CD4-positive, alpha-beta T cell (primary cell): ENCODE measurements at places on chromosomes 12 and 14.

GRCh38 chr14:73745571-73746519 is 31.7 kb upstream of the PNMA1 start:
- H3K4me1 ChIP-seq = peaks cover 95% of the 10 kb centered on the region
- H3K36me3 ChIP-seq = no peaks in the 10 kb centered on the region
- no peaks in the 10 kb centered on the region for H3K27me3 ChIP-seq

DNA sequence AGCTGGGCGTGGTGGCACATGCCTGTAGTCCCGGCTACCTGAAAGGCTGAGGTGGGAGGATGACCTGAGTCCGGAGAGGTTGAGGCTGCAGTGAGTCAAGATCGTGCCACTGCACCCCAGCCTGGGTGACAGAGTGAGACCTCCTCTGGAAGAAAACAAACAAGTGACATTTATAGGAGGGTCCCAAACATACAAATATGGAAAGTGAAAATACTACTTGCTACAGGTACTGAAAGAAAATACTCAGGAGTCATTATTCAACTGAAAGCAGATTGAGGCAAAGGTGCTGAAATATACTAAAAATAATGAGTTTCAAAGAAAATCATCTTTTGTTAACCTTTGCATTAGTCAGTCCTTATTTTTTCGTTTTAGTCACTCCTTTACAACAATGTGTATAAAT is 53.5 kb downstream of the ETV6 start:
- H3K4me1 ChIP-seq = peaks cover 3% of the 10 kb centered on the region
- no peak overlapping the region for H3K27ac ChIP-seq
- no peak overlapping the region for H3K4me3 ChIP-seq
- H3K36me3 ChIP-seq = peaks cover 2% of the 10 kb centered on the region
- DNase-seq = no peak

DNA sequence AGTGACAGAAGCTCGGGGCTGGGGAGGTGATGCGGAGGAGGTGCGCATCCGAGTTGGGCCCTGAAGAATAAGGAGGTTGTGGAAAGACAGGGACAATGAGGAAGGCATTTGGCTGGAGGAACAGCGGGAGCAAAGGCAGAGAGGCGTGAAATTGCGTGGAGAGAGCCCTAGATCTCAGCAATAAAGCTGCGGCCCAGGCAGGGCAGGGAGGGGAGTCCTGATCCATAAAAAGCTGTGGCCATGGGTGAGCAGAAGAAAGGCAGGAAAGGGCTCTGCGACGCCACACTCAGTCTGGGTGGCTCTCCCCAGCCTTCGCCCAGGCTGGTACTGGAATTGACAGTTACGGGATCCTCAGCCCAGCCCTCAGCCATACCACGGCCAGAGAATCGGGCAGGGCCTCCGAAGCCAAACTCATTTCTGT is 2.2 kb downstream of the FIGNL2 start:
- peaks cover 55% of the 10 kb centered on the region for H3K27me3 ChIP-seq
- H3K4me1 ChIP-seq = peaks cover 34% of the 10 kb centered on the region
- H3K4me3 ChIP-seq = no peak overlapping the region
- DNase-seq = no peak
- no peaks in the 10 kb centered on the region for H3K36me3 ChIP-seq
- no peak overlapping the region for H3K27ac ChIP-seq

DNA sequence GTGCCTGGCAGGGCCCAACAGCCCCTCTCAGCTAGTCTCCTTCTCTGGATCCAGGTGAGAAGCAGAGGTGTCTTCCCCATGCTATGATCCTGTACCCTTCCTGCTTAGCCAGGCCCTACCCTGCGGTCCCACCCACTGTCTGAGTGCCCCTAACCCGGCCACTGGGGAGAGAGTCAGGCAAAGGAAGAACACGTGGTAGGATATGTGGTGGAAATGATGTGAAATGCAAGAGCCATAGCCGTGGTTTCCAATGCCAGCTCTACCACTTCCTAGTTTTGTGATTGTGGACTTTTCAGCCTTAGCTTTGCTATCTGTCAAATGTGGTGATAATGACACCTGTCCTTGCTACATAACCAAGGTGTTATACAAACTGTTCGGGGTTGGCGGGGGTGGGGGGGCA is 15.8 kb downstream of the KRT2 start:
- H3K27me3 ChIP-seq = no peaks in the 10 kb centered on the region
- no peak overlapping the region for H3K27ac ChIP-seq
- H3K4me1 ChIP-seq = peaks cover 39% of the 10 kb centered on the region
- no peak for DNase-seq
- no peak overlapping the region for H3K4me3 ChIP-seq
- H3K36me3 ChIP-seq = no peaks in the 10 kb centered on the region

GRCh38 chr14:36346052-36346451 is 25.6 kb upstream of the MBIP start:
- peaks cover 4% of the 10 kb centered on the region for H3K27me3 ChIP-seq
- H3K4me3 ChIP-seq = no peak overlapping the region
- H3K27ac ChIP-seq = no peak overlapping the region

GRCh38 chr12:79422060-79422812 is 268.5 kb downstream of the PAWR start:
- no peaks in the 10 kb centered on the region for H3K4me1 ChIP-seq
- no peak for DNase-seq
- H3K27ac ChIP-seq = no peak overlapping the region
- no peaks in the 10 kb centered on the region for H3K36me3 ChIP-seq
- H3K4me3 ChIP-seq = no peak overlapping the region
- H3K27me3 ChIP-seq = no peaks in the 10 kb centered on the region

DNA sequence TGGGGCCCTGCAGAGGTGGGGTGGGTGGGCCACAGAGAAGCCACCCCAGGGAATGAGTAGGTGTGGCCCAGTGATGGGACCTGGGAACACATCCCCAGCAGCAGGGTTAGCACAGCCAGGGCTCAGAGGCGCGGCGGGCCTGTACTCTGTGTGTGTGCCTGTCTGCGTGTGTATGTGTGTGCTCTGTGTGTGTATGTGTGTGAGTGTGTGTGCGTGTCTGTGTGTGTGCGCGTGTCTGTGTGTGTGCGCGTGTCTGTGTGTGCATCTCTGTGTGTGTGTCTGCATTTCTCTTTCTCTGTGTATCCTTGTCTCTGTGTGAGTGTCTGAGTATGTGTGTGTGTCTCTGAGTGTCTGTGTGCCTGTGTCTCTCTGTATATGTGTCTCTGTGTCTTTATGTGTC is 26.1 kb downstream of the KIF26A start:
- no peak overlapping the region for H3K27ac ChIP-seq
- no peaks in the 10 kb centered on the region for H3K4me1 ChIP-seq
- DNase-seq = no peak
- H3K36me3 ChIP-seq = no peaks in the 10 kb centered on the region
- no peaks in the 10 kb centered on the region for H3K27me3 ChIP-seq

DNA sequence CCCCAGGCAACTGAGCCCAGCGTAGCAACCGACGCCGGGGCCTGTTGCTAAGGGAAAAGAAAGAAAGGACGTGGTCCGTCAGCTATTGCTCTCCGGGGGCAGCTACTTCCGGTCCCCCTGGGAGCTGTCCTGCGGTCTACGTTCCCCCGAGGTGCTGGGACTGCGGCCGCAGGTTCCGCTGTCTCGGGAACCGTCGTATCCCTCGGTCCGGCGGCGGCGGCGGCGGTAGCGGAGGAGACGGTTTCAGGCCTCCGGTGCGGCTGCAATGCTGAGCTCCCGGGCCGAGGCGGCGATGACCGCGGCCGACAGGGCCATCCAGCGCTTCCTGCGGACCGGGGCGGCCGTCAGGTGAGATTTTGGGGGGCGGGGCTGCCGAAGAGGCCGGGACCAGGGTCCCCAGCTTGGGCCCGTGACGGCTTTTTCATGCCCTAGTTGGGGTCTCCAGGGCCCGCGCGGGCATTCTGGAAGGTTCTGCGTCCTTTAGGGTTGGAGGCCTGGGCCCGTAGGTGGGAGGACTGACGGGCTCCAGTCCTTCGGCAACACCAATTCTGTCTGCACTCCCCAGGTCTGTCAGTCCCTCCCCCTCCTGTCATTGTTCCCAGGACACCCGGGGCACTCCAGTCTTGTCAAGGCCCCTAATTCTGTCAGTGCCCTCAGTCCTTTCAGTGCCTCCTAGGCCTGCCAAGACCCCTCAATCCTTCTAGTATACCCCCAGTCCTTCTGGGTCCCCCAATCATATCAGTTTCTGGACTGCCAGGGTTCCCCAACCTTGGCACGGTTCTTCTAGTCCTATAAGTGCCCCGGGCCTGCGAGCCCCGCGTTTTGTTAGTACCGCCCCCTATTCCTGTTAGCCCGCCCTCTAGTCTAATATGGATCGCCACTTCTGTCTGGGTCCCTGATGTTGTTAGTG is at the start of gene USP30:
TSS of gene USP30 (plus strand) at position 163 of the 910 bp plus-strand sequence. CDS start at position 266, 103 bp downstream.
- no peaks in the 10 kb centered on the region for H3K27me3 ChIP-seq
- DNase-seq = peak; percentile 75
- peak within 1 kb of the TSS; percentile 92 for H3K4me3 ChIP-seq
- peaks cover under 1% of the 10 kb centered on the region for H3K36me3 ChIP-seq
- H3K27ac ChIP-seq = peak within 1 kb of the TSS; percentile 87

DNA sequence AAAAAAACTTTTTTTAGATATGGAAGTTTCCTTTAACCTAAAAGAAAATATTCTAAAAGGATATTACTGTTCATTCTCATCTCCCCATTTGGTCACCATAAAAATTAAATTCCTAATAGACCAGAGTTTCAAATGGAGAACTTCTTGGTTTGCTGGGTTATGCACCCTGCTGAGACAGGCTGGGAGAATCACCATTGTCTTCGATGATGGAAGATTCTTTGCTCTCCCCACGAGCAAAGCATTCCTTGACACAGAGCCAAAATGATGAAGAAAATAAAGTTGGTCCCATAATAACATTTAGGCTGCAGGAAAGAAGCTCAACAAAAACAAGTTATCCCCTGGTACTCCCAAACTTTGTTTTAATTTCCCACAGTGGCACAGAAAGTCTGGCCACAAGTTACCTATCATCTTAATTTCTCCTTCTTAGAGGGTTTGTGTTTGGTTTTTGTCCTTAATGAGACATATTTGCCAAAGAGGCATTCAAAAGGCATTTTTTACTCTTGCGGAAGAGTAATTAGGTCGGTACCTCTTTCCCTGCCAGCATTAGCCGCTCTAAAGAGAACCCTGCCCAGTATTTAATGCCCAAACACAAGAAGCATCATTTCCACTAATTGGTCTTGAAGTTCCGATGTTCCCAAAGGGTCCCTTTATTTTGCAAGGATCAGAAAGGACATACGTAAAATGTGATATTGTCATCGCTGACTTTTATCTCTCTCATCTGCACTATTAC is 4.8 kb downstream of the DIO2 start:
- no peak overlapping the region for H3K4me3 ChIP-seq
- no peaks in the 10 kb centered on the region for H3K27me3 ChIP-seq
- no peak overlapping the region for H3K27ac ChIP-seq
- no peaks in the 10 kb centered on the region for H3K36me3 ChIP-seq
- H3K4me1 ChIP-seq = no peaks in the 10 kb centered on the region

GRCh38 chr14:38150075-38150474 is 57.6 kb upstream of the SSTR1 start:
- no peak overlapping the region for H3K4me3 ChIP-seq
- H3K27me3 ChIP-seq = no peaks in the 10 kb centered on the region
- H3K4me1 ChIP-seq = no peaks in the 10 kb centered on the region
- DNase-seq = no peak
- H3K36me3 ChIP-seq = no peaks in the 10 kb centered on the region
- H3K27ac ChIP-seq = no peak overlapping the region

GRCh38 chr14:68932686-68933085 is 46.4 kb downstream of the ACTN1 start:
- H3K27me3 ChIP-seq = no peaks in the 10 kb centered on the region
- DNase-seq = no peak
- peaks cover 57% of the 10 kb centered on the region for H3K4me1 ChIP-seq
- no peak overlapping the region for H3K27ac ChIP-seq
- H3K4me3 ChIP-seq = no peak overlapping the region

- no peaks in the 10 kb centered on the region for H3K27me3 ChIP-seq
- H3K4me3 ChIP-seq = no peak overlapping the region
- H3K36me3 ChIP-seq = no peaks in the 10 kb centered on the region
- no peaks in the 10 kb centered on the region for H3K4me1 ChIP-seq
- H3K27ac ChIP-seq = no peak overlapping the region
Observed at GRCh38 chr14:66099931-66100330, 386.2 kb upstream of the CCDC196 start.

DNA sequence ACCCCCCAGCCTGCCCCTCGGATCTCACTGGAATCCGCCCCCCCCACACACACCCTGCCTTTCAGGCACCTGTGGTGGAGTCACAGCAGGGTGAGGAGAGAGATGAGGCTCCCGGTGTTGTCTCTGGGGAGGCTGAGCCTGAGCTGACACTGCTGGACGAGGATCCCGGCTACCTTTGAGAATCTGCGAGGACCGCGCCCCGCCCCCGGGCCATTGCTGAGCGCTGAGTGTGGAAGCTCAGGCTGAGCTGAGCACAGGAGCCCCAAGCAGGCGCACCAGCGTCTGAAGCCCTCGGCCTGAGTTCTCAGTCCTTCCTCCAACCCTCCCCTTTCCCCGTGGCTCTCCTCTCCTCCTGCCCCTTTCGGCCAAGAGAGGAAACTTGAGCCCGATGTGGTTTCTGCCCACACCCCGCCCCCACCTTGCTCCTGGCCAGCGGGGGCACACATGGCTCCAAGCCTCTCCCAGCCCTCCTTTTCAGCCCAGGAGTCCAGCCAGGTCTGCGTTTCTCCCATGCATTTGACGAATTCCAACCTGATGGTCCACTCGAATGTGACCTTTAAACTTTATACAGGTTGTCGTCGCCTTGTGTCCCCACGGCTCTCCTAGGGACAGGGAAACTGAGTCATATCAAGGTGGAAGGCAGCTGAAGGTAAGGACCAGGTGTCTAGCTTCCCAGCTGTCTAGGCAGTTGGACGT is at the start of gene NFE2:
TSS of gene NFE2 (minus strand) at position 284 of the 696 bp plus-strand sequence. CDS start 5,767 bp downstream, outside the sequence.
- peak within 1 kb of the TSS; percentile 27 for H3K4me3 ChIP-seq
- peaks cover 35% of the 10 kb centered on the region for H3K4me1 ChIP-seq
- H3K27me3 ChIP-seq = peaks cover 27% of the 10 kb centered on the region
- no peaks in the 10 kb centered on the region for H3K36me3 ChIP-seq
- DNase-seq = peak; percentile 18
- H3K27ac ChIP-seq = no peak within 1 kb of the TSS

- H3K27me3 ChIP-seq = no peaks in the 10 kb centered on the region
- no peaks in the 10 kb centered on the region for H3K36me3 ChIP-seq
- H3K27ac ChIP-seq = no peak overlapping the region
- H3K4me3 ChIP-seq = no peak overlapping the region
- no peak for DNase-seq
- H3K4me1 ChIP-seq = peaks cover 81% of the 10 kb centered on the region
Observed at GRCh38 chr12:132443091-132443490, 46.9 kb upstream of the FBRSL1 start.
